ENCODE measurements at places on chromosomes 7 and 10.

DNA sequence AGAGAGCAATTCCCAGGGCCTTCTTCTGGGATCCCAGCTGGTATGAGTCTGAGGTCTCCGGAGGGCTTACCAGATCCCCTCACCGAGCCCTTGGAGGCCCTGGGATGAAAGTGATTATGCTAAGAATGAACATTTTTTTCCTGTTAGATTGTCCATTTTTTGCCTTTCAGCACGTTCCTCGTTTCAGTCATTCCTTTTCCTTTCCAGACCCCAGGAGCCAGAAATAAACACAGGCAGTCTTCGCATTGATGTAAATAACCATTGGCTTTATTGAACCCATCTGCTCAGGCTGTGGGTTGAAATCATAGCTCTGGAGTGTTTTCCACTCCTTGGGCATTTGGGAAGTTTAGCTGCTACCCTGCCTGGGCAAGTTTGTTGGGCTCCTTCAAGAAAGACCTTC lies 320.9 kb upstream of the AUTS2 start:
- no peak for DNase-seq

DNA sequence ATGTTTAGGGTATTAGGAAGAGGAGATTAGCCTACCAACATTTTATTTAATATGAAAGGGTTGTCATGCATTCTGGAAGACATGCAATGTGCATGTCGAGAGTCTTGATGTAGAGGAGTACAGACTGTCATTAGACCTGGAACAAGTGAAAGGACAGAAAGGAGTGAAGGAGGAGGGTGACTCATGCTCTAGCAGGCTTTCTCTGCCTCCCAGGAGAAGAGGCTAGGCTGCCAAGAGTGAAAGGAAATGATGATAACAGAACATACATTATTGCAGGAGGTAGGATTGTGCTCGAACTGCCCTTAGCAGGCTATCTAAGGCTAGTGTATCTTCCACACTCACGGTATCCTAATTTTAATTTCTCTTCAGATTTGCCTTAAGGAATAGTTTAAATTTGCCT lies 228.8 kb downstream of the EXOC4 start:
- DNase-seq, result peak; percentile 38

- DNase-seq, result no peak
Measured at GRCh38 chr7:2812831-2813230, 31.3 kb downstream of the GNA12 start.

GRCh38 chr7:149497467-149498261 lies at the start of gene ZNF746:
TSS of gene ZNF746 (minus strand) at chr7:149497809. CDS start at chr7:149497536, 273 bp downstream.
- DNase-seq, result peak; percentile 88

GRCh38 chr10:119413471-119414080 lies 128.9 kb downstream of the RGS10 start:
- no peak for DNase-seq

DNA sequence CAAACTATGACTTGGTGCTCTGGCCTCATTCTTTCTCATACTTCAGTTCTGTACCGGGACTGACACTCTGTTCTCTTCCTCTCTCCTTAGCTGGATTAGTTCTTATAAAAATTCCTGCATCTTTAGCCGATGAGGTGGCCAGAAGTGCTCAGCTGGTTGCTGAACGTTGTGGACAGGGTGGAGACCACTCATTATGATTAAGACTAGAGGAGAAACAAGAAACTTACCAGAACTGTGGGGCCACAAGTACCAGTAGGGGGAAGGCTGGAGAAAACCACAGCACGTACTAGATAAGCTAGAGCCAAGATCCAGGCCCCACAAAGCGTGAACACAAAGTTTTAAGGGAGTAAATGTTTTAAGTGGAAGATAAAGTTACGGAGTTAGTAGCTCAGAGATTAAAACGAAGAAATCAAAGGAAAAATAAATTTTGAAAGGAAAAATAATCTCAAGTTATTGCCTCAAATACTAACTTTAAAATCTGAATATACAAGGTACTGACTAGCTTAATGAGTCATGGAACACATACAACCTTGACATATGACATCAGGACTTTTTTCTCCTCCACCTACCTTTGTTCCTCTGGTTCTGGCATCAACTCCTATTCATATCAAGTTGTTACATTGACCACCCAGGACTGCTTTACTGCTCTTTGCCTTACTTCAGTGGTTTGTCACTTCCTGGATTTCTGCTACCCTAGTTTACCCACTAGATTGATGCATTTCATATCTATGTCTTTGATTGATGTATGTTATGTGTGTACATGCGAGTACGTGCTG lies 469.0 kb downstream of the TFEC start:
- DNase-seq, result peak; percentile 23

GRCh38 chr7:151925446-151926335 lies 30.6 kb upstream of the GALNTL5 start:
- DNase-seq, result peak; percentile 30

GRCh38 chr10:6418613-6419216 lies 161.4 kb downstream of the PRKCQ start:
- DNase-seq, result no peak

DNA sequence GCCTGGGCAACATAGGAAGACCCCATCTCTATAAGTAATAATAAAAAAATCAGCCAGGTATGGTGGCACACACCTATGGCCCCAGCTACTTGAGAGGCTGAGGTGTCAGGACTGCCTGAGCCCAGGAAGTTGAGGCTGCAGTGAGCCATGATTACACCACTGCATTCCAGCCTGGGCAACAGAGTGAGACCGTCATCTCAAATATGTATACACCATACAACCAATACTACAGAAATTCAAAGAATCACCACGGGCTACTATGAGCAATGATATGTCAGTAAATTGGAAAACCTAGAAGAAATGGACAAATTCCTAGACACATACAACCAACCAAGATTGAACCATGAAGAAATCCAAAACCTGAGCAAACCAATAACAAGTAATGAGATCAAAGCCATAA lies 60.3 kb upstream of the ZC3HAV1 start:
- peak; percentile 12 for DNase-seq

DNA sequence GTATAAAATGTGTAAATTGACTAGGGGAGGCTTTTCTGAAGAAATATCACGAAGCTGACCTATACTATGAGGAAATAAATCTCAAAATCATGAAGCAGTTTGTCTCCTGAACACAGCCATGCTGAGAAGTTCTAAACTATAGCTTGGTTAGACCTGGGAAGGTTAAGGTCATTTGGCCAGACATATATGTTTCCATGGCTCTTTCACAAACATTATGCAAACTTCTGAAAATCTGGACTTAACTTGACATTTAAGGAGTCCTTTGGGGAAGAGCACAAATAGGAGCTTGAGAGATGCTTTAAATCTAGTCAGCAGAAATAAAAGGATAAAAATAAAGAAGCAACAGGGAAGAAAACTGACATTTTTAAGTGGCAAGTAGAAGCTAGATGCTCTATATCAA lies 115.9 kb upstream of the MEOX2 start:
- no peak for DNase-seq

DNA sequence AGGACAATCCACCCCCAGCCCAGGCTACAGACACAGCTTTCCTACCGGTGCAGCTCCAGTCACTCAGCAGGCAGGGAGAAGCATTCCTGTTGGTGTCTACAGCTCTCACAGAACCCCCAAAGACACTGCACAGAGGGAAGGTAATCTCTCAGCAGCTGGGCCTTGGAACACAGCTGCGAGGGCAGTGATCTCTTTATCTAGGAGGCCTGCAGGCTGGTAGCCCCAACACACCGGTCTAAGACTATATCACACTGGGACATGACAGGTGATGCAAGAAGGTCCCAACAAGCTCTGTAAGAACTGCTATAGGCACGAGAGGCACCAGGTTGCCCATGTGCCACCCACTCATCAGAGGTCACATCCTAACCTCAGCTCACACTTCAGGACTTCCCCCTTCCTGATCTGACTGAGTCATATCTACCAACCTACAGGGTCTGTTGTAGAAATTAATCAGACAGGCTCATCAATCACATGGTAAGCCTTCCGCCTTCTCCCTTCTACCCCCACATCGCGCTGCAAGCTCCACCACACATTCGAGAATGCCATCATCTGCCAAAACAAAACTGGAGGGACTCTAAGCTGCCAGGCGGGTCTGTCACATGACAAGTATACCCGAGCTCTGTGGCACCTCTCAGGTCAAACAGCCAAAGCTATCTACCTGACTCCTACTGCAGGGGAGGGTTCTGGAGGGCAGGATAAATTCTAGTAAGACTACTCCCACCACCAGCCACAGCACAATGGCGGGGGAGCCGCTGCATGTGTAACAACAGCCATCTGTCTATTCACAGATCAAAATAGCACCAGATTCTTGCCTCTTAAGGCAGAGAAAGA lies 26.1 kb downstream of the FAM53B start:
- DNase-seq, result no peak

DNA sequence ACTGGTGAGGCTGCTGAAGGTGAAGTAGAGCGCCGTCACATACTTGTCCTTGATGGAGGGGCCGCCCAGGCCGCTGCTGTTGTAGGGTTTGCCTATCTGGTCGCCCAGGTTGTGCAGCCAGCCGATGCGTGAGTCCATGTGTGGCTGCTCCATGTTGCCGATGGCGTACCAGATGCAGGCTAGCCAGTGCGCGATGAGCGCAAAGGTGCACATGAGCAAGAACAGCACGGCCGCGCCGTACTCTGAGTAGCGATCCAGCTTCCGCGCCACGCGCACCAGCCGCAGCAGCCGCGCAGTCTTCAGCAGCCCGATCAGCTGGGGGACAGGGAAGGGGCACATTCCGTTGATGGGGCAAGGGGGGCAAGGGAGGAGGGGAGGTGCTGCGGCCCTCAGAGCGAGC lies 26.6 kb downstream of the KCNH2 start:
- no peak for DNase-seq

DNA sequence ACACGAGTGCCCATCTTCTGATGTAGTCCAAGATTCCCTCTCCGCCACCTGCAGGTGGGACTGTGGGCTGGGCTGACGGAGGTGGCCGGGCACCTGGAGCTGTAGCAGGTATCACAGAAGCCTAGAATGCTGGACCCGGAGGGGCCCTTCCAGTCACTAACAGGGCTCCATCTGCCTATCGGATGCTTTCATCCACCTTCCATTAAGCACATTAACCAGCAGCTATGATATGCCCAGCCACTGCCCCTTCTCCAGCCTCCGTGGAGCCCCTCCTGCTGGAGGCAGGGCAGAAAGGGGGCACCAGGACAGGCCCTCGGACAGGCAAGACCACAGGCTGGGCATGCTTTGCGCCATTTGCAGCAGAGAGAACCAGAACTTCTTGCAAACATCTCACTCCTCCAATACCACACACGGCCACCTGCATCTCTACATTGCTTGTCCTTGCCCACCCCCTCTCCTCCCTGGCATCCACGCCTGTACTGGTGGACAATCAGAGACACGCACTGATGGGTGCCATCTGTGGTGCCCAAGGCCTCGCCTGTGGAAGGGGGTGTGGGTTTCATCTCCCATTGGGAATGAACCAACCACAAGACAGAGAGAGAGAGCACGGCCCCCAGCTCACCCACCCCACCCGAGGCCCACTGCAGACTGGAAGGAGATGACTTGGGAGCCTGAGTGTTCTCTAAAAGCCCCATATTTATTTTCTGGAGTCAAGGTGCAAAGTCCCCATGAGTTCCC lies 16.8 kb downstream of the PRKAG2 start:
- DNase-seq, result no peak

DNA sequence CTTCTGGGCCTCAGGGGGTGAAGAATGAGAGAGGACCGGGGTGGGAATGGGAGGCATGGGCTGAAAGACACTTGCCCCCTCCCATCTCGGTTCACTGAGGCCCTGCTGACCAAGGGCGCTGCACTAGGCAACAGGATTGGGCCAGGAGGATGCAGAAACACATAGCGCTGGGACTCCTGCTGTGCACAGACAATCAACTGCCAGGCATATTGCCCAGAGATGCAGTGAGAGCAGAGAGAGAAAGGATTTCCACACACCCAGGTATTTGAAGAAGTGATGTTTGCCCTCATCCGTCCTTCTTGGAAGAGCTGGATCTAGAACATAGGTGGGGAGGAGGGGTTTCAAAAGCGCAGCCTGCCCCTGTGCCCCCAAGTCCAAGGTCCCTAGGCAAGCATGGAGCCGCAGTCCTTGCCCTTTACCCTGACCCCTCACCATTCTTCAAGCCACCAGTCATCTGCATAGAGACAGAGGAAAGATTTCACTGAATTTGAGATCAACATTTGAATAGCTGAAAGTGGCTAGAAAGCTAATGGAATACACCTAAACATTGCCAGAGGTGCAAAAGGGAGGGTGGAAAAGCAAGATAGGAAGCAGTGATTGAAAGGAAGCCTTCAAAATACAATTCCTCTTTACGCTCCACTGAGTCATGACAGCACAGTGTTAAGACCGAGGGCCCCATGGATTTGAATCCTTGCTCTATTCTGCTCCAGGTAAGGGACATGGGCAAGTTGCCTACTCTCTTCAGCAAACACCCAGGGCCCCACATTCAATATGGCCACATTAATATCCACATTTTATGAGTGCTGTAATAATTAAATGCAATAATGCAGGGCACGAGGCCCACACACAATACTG lies 44.2 kb upstream of the TNS3 start:
- DNase-seq, result no peak

DNA sequence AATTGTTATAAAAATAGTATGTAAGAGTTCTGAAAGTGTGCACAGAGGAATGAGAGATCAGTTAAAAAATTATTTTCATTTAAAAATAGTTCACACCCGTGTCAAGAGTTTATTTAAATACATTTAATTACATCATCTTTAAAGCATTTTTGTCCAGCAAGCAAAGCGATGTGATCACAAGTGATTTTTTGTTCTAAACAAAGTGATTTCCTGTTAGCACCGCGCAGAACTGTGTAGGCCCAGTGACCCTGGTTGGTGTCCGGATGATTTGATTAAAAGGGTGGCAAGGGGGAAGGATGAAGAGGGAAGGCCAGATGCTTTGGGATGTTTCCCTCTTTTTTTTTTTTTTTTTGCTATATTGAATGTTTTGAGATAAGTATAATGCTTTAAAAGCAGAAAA lies 227.8 kb upstream of the PITRM1 start:
- DNase-seq, result peak; percentile 33

GRCh38 chr7:151831606-151832005 lies 45.3 kb downstream of the PRKAG2 start:
- DNase-seq, result no peak

DNA sequence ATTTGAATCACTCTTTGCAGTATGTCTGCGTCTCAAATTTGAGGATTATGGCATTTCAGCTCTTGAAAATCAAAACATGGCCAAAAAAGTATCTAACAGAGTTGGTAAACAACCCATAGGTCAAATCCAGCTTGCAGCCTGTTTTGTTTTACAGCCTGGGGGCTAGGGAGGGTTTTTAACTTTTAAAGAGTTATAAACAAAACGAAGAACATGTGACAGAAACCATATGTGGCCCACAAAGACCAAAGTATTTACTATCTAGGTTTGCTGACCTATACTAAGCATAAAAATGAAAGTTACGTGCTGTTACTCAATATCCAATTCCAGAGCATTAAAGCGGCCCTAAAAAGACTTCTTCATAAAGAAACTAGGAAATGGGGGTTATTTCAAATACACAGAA lies 55.5 kb upstream of the STARD3NL start:
- no peak for DNase-seq

- DNase-seq, result peak; percentile 97
Measured at GRCh38 chr10:13924040-13924725, 337.4 kb downstream of the PRPF18 start.
